Naive B cell (primary cell): ENCODE measurements at places on chromosomes 5 and 9.

GRCh38 chr9:114189823-114190562 lies 34.7 kb downstream of the COL27A1 start:
- no peak for DNase-seq

DNA sequence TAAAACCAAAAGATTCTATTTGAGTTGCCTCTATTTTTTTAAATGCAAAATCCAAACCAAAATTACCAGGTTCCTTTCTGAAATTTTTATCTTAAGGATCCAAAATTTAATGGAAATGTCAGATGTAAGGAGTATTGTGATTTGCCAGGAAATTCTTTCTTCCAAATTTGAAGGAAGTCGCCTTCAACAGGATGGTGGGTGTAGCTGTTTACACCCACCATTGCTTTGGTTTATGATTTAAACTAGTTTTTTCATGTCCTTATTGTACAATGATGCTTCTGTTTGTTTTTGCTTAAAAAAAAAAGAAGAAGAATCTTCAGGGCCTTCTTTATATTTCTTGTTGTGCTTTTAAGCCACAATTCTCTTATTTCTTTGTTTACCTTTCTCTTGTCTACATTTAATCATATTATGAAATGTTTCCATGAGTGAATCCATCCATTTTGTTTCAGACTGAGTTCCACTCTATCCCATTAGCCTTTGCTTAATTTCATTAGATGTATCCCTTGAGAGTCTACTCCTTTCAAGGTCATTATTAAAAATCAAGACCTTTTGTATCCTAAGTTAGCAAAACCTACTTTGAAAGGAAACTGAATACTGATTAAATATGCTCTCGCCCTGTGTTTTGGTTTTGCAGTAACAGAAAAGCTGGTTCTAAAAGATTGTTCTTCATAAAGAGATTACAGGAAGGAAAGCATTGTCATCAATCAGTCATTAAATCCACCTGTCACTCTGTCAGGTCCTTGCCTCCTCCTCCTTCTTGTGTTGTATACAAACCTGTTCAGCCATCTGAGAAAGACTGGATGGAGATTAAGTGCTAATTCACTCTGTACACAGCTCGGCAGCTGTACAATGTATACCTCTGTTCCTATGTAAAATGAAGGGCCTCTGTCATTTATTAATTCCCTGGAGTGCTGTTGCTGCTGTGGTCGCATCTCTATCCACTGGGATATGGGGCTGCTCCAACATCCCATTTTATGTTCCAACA lies 45.5 kb upstream of the SLC2A8 start:
- no peak for DNase-seq

DNA sequence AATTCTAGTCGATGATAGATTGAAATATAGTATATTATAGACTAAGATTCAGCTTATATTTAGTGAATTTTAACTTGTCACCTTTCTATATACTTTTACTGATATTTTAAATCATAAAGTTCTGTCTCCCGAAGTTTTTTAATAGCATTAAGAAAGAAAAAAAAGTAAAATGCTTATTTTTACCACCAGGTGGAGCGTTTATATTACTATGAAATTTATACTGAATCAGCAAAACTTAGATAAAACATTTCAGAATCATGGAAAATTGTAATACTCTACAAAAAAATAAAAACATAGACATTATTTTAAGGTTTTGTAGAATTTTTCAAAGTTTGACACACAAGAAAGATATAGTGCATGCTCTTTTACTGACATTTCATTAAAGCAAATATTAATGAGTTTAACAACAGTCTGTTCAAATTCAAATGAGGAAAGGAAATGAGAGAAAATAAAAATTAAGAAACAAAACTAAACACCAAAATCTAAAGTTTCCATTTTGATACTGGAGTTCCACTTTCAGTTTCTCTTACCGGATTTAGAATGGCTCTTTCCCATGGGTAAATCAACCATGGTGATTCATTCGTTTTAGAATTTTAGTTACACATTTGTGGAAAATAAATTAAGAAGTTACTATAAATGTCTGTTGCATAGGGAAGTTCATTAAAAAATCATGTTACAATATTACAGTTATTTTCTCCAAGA lies 1035.3 kb downstream of the CDH12 start:
- no peak for DNase-seq

- no peak for DNase-seq
Measured at GRCh38 chr5:126365446-126366198, 57.6 kb upstream of the GRAMD2B start.

DNA sequence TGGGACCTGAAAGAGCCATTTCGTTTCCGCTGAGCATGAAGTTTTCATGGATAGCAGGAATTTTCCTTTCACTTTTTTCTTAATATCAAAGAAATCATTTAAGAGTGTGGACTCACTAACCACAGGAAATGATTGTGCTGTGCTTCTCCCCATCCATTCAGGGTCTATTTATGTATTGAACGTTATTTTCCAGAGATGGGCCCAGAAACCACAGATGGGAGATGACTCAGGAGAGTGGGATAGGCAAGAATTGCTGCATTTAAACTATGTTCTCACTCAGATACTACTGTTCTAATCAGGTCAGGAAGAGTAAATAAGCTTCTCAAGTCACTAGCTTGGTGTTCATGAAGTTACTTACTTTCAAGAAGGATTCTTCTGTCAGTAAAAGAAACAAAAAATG lies 763.8 kb downstream of the DTWD2 start:
- no peak for DNase-seq

DNA sequence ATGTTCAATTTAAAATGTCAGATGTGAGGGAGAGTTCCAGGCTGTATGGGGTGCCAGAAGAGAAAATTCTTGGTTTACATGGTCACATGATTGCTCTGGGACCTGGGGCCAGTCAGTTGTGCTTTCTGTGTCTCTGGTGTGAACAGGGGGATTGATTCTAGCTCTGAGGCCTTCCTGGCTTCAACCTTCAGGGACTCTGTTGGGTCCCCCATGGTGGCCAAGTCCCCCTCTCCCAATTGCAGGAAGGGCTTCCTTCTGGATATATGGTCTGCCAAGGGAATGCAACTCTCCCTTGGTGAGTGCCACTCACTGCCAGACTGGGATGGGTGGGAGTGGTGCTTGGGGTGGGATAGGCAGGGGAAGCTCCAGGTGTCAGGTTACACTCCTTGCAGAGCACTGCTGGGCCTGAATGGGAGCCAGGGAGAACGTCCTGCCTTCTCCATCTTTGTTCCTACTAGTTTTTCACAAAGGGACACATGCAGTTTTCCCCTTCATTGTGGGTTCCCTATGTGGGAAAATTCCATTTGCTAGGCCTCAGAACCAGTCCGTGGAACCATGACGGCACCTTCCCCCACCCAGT lies 153.2 kb downstream of the MELK start:
- DNase-seq = no peak

- DNase-seq = no peak
Measured at GRCh38 chr9:110157823-110158664, 49.9 kb downstream of the C9orf152 start.

DNA sequence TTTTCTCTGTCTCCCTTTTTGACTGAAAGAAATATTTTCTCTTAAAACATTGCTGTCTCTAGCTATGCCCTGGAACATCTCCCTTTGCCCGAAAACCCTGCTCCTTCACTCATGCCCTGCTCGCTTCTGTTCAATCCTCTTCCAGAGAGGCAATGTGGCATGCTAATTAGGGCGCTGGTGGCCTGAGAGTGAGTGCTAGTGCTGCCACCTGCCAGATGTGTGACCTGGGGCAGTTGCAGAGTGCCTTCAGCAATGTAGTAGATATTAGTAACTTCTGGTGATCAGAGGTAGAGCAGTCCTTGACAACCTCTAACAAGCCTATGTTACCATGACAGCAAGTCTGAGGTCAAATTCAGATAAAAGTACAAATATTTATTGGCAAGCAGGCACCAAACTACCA lies 119.5 kb upstream of the OSMR start:
- no peak for DNase-seq

- no peak for DNase-seq
Measured at GRCh38 chr5:105836268-105836667, 1834.5 kb downstream of the EFNA5 start.

DNA sequence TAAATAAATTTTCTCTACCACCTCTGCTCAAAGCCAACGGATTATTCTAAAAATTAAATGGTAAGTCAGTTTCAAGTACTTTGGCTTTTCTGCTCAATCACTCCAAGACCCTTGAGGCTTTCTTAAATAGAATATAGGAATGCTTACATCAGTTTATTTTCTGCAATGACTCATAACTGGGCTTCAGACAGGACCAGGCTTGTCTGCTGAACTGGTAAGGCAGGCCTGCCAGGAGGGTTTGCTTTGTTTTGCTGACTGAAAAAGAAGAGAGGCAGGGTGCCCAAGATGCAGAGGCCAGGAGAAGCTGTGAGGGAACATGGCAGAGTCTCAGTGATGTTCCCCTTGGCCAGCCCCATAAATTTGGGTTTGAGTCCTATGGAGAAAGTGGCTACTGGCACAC lies 60.3 kb upstream of the EPB41L4A start:
- DNase-seq = no peak

GRCh38 chr9:591292-591691 lies 250.2 kb upstream of the DMRT1 start:
- no peak for DNase-seq

- no peak for DNase-seq
Measured at GRCh38 chr5:64612344-64612961, 77.8 kb upstream of the SHISAL2B start.

- no peak for DNase-seq
Measured at GRCh38 chr9:102038006-102038405, 299.6 kb upstream of the GRIN3A start.

GRCh38 chr5:172561151-172561550 lies 79.9 kb upstream of the NEURL1B start:
- DNase-seq = no peak

DNA sequence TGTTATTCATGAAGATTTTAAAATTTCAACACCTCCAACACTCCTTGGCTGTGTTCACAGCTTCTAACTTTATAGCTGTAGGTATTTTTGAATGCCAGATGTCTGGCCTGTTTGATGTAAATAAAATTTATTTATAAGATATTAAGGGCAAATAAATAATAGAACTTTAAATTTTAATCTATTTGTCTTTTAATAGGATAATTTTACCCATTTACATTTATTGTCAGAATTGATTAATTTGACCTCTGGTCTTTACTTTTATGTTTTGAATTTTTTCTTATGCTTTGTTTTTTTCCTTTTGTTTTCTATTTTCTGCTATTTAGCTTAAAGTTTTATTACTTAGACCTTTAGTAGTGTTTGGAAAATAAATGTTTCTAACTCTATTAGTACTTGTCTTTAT lies 94.6 kb downstream of the UGCG start:
- no peak for DNase-seq

GRCh38 chr9:35603506-35603985 lies 1.5 kb upstream of the TESK1 start:
- DNase-seq = no peak
